Activated CD8-positive, alpha-beta T cell treated with anti-CD3 and anti-CD28 coated beads, Interleukin-2, amount 10 ng/mL, durations not matched to agents 7 days and 5 days (primary cell): ENCODE measurements at places on chromosomes 6 and 20. TPM values are rescaled to one million over a fixed set of nuclear protein-coding genes. Genes with fewer than 3 reads are reported as not detected.
A peak's percentile ranks its signal among the peaks of the same experiment; 100 is the strongest.

LTB gene
- 618 TPM for total RNA-seq

HTR1E gene
- total RNA-seq, result not detected

TMEM170B gene
- total RNA-seq, result 0.89 TPM

CST4 gene
- not detected for total RNA-seq

SEL1L2 gene
- not detected for total RNA-seq

C6orf89 gene
- total RNA-seq, result 41.1 TPM

PCED1A gene
- 17.3 TPM for total RNA-seq

VNN1 gene
- total RNA-seq, result not detected

- peak; percentile 64 for DNase-seq
These were observed 97.2 kb upstream of the MAP7 start for GRCh38 chr6:136647363-136647852.

GRCh38 chr6:139010674-139011073, 17.9 kb upstream of the ABRACL start:
- no peak for DNase-seq

- DNase-seq, result peak; percentile 70
These were observed 8.2 kb upstream of the UBE2V1 start for GRCh38 chr20:50120935-50121693.

DNA sequence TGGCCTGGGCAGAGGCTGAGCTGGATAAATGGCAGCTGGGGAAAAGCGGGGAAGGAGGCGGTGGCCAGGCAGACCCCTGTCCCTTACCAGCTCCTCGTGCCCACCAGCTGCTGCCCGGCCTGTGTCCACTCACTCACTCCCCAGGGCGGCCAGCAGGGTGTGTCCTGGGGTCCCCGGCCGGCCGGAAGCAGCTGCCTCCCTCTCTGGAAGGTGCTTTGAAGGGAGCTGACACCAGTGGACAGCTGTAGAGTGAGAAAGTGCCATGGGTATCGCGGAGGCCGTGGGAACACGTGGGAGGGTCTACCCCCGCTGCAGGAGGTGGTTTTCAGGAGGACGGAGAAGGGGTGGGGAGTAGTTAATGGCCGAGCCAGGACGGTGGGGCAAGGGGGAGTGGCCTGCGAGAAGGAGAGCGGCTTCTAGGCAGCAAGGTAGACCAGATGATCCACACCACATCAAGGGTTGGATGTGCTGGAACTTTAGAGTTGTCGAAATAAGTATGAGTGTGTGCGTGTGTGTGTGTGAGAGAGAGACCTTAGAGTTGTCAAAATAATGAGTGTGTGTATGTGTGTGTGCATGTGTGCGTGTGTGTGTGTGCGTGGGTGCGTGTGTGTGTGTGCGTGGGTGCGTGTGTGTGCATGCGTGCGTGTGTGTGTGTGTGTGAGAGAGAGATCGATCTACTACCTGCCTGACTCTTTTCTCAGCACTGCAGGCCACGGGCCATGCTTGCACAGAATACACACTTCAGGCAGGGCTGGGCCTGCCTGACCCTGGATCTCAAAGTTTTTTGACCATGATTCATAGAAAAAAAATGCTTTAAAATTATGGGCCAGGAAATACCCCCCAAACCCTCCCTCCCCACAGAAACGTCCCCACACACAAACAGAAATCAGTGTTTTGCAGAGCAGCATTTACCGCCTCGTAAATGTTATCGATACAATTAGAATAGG, 43.9 kb downstream of the CDH4 start:
- DNase-seq, result no peak

GRCh38 chr6:21752054-21752811, 158.7 kb downstream of the SOX4 start:
- DNase-seq, result no peak

GRCh38 chr6:23340271-23340670, 770.9 kb downstream of the HDGFL1 start:
- DNase-seq, result no peak

DNA sequence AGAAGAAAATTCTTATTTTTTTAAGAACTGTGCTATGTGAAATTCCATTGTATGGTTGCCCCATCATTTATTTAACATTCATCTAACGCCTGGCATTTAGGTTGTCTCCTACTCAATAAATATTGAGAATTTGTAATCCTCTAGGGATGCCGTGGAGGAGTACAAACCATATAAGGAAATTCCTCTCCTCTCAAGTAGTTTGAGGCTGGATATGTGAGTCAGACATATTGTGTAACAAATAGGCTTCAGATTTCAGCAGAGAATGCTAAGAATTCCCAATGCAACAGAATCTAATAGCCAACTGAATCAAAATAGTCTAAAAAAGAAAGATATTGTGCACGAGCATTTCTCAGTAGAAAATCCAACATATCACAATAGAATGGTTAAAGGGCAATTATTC, 174.7 kb downstream of the OTOR start:
- DNase-seq, result no peak

GRCh38 chr6:156575361-156575760, 201.8 kb upstream of the ARID1B start:
- DNase-seq, result no peak

DNA sequence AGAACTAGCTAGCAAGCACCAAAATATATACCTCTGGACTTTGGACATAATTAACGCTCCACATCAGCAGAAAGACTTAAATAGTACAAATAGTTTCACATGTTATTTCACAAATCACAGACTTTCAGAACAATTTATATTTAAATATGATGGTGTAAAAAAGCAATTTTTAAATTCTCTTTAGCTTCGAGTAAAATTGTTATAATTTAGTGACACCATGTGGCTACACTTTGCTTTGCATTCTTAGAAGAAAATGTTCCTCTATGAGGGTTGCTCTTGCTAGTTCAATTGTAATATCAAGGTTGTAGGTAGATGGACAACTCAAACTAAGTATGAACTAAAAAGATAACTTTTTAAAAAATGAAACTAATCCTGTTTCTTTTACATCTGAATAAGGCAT, 69.0 kb downstream of the BTBD9 start:
- no peak for DNase-seq

GRCh38 chr6:137746264-137746663, 120.8 kb upstream of the TNFAIP3 start:
- DNase-seq, result no peak

GRCh38 chr20:38833857-38834164, 28.3 kb downstream of the PPP1R16B start:
- peak; percentile 50 for DNase-seq

GRCh38 chr20:60272790-60273189, 314.6 kb downstream of the CDH26 start:
- DNase-seq, result no peak

DNA sequence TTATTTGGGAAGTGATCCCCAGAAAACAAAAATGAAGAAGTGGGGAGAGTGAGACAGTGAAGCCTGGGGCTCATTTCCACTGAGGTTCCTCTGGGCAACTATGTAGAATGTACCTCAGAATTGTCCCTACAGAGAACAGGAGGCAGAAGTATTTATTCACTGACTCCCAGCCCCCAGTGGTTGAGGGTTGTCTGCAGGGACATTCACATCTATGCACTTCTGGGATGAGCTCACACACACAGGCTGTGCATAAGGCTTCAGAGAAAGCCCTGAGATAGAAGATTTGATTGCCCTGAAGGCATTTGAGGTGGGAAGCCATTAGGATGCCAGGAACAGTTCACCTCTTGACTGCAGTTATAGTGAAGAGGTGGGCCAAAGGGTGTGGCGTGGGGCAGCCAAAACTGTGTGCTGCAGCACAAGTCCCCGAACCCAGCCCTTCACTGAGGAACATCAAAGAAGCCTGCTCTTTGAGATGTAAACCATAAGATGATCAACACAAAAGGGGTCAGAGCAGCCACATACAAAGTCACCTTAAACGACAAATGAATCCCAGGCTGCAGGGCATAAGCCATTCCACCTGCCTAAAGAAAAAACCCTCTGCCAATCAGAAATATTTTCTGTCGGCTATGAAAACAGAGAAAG, 853.8 kb upstream of the FLRT3 start:
- no peak for DNase-seq

DNA sequence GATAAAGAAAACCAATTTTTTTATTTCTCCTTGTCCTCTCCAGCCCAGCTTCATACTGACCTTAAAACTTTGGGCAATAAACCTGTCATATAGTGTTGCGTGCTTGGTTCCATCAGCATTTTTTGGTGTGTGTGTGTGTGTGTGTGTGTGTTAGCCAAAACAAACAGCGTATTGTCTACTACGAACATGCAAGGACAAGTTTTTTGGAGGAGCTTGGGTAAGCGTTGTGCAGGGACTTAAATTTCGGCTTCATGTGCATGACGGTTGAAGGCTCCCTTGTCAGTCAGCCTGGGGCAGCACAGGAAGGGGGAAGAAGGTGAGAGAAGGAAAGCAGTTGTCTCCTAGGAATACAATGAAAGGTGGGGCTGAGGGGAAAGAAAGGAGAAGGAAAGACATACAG, 62.0 kb upstream of the PAX1 start:
- DNase-seq, result no peak

DNA sequence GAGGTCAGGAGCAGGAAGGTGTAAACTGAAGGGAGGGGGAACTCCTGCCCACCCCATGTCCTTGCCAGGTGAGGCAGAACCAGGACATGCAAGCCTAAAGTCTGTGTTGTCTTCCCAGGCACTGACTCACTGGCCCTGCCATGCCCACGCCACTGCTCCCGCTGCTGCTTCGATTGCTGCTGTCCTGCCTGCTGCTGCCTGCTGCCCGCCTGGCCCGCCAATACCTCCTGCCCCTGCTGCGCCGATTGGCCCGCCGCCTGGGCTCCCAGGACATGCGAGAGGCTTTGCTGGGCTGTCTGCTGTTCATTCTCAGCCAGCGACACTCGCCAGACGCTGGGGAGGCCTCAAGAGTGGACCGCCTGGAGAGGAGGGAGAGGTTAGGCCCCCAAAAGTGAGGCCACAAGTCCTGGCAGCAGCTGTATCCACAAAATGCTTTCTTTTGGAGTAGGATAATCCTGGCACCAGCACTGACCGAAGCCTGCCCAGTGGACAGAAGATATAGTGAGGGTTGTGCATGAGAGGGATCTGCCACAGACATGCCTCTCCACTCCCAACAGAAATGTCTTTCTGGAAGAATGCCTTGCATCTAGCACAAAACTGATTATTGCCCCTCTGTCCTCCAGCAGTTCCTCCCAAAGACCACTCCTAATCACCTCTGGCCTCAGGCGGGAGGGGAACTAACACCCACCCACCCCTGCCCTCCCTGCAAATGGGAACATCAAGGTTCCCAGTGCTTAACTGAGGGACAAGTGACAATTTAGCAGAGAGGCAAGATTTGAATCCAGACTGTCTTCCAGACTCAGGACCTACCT, 812 bp downstream of the MYMX start:
- DNase-seq, result no peak

DNA sequence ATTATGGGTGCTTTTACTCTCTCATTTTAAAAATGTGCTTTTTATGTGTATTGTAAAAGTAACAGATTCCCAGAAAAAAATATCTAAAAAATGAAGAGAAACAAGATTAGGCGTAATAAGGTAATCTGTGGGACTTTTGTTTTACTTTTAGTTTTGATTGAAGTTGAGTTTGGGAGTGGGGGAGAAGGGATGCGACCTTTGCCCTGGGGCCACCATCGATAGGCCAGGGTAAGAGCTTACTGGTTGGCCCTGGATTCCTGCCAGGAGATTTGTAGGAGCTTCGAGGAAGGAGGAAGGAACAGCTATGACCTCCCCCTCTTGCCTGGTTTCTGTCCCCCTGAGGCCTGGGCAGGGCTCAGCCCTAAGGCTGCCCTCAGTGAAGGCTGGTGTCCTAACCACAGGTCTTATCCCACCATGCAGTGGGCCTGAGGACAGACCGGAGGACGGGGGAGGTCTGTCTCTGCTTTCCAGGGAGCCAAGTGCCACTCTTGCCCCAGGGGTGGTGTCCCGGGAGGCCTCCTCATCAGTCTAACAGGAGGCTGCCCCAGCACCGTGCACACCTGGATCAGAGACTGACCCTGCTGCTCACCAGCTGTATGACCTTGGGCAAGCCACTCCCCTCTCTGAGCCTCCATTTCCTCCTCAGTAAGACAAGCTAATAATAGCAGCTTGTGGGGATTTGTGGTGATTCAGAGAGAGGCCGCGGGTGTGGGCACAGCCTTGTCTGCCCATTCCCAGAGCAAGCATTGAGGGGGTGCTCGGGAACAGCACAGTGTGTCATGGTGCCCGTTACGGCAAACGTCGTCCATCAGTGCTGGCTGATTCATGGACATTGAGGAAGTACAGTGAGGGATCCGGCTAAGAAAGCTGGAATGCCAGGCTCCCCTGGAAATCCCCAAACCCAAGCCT, 21.2 kb downstream of the TGM2 start:
- no peak for DNase-seq

DNA sequence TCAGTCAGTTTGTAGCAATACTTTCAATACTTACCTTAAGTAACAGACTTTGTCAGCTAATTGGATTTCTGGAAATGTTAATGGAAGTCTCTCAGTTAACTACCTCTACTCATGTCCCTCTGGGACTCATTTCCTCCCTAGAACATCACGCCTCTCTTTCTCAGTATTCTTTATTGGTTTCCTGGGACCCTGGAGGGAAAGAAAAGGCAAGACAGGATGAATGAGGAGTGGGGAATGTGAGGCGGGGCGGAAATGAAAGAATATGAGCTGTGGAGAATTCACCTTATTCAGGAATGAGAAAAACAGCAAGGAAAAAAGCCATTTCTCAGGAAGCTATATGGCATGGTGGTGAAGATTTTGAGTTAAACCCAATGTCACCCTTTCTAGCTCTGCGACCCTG, 62.7 kb downstream of the ANKS1A start:
- no peak for DNase-seq

DNA sequence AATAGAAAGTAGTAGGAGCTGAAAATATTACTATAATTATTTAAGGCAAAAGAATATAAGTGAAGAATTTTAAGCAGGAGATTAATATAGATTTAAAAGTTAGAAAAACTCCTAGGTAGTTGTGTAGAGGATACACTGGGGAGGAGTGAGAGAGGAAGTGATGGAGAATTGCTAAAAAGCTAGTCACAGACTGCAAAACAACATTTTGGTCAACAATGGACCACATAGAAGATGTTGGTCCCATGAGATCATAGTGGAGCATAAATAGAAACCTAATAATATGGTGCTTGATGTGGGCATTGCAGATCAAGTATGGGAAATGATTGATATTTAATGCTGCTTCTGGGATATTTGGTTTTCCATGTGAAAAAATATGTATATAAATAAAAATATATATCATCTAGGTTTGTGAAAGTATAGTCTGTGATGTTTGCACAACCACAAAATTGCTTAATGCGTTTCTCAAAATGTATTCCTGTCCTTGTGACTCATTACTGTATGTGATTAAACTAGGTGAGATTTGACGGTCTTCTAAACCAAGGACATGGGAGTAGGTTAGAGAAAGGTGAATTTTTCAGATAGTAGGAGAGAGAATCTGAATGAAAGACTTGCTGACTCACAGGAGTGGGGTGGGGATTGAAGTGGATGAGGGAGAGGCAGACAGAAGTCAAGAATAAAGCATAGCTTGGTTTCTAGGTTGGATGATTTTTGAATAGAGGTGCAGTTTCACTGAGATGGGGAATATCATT, 174.0 kb downstream of the BCKDHB start:
- no peak for DNase-seq

- no peak for DNase-seq
These were observed 88.8 kb downstream of the FYN start for GRCh38 chr6:111784433-111784832.

DNA sequence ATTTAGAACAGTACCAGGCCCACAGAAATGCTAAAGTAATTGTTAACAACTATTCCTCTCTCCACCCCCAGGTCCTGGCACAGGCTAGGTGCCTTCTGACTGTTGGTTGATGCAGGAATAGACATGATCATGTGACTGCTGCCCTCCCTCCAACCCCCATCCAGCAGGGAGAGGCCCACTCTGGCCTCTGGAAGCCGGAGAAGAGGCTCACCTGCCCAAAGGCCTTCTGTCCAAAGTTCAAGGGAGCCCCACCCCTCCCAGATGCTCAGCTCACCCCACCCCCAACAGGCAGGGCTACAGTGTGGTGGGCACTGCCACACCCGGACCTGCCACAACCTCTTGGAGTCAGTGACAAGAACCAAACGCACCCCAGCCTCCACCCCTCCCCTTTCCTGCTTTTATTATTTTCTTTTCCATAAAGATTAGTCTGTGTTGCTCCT, 26.9 kb upstream of the FOXP4 start:
- no peak for DNase-seq
